ENCODE measurements at places on chromosomes 16 and 17.

DNA sequence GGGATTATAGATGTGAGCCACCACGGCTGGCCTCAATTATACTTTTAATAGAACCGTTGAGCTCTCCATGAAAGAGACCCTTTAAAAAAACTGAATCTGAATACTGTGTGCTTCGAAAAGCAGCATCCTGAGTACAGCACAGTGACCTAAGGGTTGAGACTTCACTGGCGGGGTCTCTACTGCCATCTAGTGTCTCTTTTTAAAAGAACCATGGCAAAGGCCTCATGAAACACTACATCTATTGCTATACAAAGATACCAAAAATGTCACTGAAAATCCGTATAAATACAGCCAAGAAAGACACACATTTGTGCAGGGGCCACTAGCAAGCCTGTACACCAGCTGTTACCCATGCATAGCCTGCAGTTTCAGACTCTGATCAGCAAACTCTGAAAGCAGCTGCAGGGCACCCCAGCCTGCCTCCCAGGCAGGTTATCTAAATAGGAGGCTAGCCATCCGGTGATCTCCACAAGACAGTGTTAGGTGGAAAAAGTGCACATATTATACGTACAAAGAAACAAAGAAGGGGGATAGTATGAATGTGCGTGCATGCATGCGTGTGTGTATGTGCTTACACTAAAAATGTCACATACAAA lies 35.3 kb downstream of the NPLOC4 start:
- DNase-seq: peak; percentile 13

DNA sequence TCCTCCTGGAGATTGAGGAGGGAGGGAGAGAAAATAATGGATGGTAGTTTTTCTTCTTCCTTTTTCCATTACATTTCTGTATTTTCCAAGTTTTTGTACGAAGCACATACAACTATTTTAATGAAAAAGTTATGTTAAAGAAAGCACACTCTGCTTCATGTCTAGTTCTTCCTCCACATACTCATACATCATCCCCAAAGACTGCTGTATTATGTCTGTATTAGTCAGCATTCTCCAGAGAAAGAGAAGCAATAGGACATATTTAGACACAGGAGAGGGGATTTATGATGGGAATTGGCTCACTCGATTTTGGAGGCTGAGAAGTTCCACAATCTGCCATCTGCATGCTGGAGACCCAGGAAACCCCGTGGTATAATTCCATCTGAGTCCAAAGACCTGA lies 10.1 kb upstream of the ACSM2A start:
- no peak for DNase-seq

GRCh38 chr17:41824086-41824485 lies 11.3 kb downstream of the FKBP10 start:
- no peak for DNase-seq

DNA sequence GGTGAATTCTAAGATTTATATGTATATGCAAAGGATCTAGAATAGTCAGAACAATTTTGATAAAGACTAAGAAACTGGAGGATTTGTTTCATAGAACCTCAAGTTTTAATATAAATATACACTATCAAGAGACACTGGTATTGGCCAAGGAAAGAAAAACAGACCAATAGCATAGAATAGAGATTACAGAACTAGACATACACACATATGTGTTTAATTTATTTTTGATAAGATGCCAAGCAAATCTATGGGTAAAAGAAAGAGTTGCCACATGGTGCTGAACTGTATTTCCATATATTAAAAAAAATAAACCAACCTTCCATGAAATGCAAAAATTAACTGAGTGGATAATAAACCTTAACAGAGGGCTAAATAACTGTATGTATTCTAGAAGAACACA lies 27.9 kb upstream of the LRRC37A3 start:
- DNase-seq: no peak

DNA sequence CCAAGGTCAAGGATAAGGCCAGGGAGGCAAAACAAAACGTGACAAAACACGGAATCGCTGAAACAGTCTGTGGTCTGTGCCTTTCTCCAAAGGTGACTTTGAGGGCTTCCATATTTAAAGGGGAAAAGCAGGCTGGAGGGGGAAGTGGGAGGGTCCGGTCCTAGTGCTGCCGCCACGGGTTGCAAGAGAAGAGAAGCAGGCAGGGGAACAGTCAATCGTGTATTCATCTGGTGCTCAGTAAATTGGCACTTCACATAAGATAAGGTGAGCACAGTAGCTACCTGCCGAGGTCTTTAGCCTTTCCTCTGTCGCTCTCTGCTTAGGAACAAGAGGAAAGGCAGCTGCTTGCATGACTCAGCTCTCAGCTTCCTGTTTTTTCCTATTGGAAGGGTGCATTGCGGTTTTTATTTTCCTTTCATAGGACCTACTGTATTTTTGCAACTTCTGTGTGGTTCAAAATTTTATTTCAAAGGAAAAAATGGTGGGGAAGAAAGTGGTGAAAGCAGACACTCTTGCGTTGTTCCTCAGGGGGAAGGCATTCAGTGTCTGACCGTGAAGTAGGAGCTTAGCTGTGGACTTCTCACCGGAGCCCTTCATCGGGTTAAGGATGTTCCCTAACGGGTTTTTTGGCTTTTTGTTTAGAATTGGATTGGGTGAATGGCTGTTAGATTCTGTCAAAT lies 7.1 kb upstream of the LGALS3BP start:
- DNase-seq: no peak

DNA sequence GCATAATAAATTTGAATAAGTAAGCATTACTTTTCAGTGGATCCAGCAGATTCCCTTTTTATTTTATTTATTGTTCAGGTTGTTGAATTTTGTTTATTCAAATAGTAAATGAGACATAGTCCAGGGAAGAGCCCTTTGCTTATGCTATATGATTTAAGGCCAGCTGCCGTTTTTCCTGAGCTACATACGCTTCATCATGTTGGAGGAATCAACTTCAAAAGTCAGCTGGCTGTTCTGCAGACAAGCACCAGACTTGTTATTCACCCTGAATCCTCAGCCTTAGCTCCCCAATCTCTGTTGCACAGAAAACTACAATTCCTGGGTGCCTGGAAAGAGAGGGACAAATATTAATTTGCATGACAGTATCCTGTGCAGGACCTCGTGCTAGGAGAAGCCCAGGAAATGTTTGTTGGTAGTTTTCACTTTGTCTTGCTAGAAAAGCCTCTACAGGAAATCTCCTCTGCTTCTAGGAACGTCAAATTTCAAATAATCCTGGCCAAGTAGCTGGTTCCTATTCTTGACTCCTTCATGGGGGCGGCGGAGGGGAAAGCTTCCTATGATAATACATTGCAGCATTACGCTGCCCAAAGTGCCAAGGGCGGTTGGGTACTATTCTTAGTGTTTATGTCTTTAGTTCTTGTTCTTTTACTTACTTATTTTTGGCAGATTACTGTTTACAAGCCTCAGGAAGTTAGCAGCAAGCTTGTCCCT lies 101.6 kb downstream of the PRKCA start:
- DNase-seq: no peak

- DNase-seq: no peak
Observed at GRCh38 chr17:35614810-35615209, 27.7 kb downstream of the AP2B1 start.

DNA sequence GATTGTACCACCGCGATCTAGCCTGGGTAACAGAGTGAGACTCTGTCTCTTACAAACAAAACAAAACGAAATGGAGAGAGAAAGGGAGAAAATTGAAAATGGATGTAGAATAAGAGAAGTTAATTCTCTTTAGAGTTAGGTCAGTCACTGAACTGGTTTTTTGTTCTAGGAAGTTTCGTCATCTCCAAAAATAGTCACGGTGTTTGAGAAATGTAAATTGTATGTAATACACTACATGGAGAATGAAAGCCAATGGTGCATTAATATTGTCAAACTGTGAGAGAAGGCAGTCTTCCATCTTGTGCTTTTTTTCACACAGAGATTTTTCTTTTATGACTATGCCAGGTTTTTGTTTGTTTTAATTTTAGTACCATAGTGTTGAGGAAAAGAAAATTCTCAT lies 145.9 kb downstream of the BCAS3 start:
- DNase-seq: no peak

DNA sequence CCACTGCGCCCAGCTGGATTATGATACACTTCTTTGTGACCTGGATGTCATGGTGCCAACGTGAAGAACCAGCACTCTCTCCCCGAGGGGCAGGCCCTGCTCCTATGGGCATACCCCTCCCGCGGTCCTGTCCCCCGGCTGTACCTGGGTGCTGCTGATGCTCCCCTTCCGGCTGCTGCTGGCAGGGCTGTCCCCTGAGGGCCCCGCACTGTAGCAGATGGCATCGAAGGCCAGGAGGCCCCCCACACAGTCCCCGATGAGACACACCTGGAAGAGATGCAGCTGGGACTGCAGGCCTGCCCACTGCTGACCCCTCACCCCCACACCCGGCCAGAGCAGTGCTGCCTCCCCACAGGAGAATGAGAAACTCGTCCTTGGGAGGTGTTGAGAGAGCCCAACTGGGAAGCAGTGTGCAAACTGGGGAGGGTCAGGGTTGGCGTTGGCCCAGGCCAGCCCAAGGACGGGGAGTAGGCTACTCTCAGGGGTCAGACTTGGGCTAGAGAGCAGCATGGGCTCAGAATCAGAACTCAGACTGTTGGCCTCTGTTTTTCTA lies 33.7 kb downstream of the PIMREG start:
- no peak for DNase-seq

GRCh38 chr16:84392031-84392360 lies 23.7 kb downstream of the ATP2C2 start:
- no peak for DNase-seq

GRCh38 chr17:4505187-4505586 lies 6.5 kb downstream of the SPNS2 start:
- DNase-seq: no peak

GRCh38 chr16:76653390-76654026 lies 376.3 kb downstream of the CNTNAP4 start:
- DNase-seq: no peak

- no peak for DNase-seq
Observed at GRCh38 chr17:81399481-81400153, 4.4 kb downstream of the BAHCC1 start.

DNA sequence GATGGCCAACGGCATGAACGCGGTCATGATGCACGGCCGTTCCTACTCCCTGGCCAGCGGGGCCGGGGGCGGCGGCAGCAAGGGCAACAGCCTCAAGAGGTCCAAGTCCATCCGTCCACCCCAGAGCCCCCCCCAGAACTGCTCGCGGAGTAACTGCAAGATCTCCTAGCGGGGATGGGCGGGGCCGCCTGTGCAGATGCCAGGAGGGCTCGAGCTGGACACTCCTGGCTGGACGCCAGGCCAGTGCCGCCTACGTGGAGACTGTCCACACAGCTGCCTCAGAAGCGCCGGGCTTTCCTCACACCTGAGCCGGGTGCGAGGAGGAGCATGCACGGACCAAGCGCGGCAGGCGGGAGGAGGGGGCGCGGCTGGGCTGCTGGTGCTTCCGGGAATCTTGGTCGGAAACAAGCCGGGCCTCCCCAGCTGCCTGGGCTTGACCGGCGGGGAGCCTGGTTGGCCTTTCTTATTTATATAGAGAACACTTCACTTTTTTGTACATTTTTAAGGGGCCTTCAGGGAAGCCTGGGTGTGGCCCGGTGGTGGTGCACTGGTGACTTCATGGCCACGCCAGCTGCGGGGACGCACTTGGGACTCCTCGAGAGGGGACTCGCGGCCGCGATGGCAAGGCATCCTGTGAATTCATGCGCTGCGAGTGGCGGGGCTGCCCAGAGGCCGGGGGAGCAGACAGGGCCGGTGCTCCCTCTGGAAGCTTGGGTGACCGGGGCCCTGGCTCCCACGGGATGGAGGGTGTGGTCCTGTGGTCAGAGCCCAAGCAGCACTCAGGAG lies 3.1 kb upstream of the WFIKKN1 start:
- DNase-seq: no peak

- no peak for DNase-seq
Observed at GRCh38 chr16:48101069-48101674, 54.6 kb downstream of the ABCC12 start.

- no peak for DNase-seq
Observed at GRCh38 chr17:78273813-78274212, 42.4 kb downstream of the TMEM235 start.

Data from activated CD4-positive, CD25-positive, alpha-beta regulatory T cell treated with anti-CD3 and anti-CD28 coated beads, Interleukin-2, amount 50 U/mL, for 16 hours (primary cell).